ENCODE measurements at places on chromosomes 13 and 19.
A peak's percentile ranks its signal among the peaks of the same experiment; 100 is the strongest.

GRCh38 chr13:34369931-34370330 is 552.0 kb downstream of the RFC3 start:
- no peak for DNase-seq

GRCh38 chr19:6766357-6767080 is 716 bp downstream of the SH2D3A start:
- no peak for DNase-seq

DNA sequence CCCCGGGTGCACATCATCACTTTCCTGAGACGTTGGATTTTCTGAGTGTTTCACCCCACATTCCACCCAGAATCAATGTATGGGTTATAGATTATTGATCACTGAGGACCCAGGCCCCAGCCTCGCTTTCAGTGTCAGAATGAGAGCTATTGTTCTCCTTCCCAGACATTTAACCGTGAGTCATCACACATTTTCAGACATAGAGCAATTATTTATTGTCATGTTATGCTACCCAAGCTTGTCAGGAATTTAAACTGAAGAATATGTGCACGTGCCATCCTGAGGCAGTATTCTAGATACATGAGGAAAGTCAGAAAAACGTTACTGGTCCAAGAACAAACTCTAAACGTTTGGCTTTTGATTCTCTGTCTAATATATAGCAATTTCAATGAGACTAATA is 276.6 kb upstream of the ZNF507 start:
- DNase-seq = no peak

GRCh38 chr13:113495494-113496210 is 5.1 kb upstream of the DCUN1D2 start:
- DNase-seq = no peak

DNA sequence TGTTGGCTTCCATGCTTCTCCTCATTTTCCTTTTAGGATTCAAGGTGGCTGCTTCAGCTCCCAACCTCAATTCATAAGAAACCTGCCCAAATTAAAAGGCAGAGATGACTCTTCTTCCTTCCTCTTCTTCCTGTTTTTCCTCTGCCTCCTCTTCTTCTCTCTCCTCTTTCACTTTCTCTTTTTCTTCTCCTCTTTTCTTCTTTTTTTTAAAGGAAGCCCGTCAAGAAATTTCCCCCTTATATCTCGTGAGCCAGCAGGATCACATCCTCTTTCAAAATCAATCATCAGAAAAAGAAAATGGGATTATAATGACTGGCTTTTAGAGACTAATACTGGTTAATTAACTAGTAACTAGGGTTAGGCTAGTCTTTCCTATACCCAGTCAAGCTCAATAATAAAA is 220.3 kb downstream of the NBEA start:
- no peak for DNase-seq

DNA sequence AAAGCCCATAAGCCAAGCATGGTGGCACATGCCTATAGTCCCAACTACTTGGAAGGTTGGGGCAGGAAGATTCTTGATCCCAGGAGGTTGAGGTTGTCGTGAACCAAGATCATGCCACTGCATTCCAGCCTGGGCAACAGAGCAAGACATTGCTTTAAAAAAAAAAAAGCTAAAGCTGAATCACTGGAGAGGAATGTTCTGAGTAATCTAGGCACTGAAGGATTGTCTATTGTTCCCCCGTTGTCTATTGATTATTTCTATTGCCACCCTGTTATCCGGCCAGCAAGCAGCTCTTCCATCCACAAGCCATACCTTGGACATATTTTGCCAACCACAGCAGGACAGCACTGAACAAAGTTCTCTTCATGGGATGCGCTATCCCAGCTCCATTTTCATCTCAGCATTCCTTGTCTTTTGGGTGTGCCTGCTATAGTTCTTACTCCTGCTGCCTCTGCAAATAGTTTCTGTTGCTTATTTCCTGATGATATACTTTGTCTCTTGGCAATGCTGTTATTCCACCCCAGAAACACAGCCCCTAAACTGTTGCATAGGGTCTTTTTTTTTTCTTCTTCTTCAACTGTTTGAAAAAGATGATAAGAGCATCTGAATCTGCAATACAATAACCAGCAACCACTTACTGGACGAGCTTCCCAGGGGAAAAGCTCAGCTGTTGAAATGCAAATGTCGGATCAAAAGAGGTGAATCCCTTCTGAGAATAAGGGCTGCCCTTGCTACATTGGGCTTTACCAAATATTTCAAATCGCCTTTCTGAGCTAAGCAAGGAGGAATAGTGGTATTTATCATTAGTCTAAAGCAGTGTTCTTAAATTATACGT is 22.2 kb upstream of the SIAH3 start:
- DNase-seq = no peak

GRCh38 chr13:105847527-105848291 is 687.8 kb downstream of the EFNB2 start:
- DNase-seq = no peak

DNA sequence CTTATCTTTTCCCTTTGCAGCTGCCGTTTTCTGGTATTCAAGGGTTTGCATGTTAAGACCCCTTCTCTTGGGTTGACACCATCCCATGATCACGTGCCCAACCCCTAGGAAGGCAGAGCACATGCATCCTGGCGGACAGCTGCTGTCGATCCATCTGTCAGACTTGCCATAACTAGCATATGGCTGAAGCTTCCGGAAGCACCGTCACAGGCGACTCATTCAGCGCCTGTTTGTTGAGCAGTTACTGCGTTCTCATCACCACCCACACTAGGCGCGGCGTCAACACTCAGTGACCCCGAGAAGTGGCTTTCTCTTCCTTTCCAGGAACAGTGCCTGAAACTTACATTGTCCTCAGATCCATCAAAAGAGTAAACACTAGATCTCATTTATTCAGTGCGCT is 93.6 kb downstream of the SOX1 start:
- no peak for DNase-seq

DNA sequence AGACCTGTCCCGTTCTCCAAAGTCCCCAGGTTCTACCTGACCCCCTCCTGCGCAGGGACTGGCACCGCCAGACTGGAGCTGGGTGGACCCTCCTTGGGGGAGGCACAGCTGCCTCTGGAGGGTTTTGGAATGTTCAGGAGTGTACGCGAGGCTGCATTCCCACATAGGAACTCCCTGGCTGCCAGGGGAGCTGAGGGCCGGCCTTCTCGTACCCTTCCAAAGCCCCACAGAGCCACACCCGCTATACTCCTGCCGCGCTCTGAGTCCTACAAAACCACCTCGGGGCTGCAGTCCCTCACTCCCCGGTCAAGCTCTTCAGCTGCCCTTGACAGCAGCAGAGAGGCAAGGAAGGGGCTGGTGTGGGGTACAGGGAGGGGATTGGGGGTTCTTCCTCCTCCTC is 484 bp upstream of the MUC16 start:
- DNase-seq = no peak

- DNase-seq = no peak
These were observed 12.1 kb downstream of the PIN1 start for GRCh38 chr19:9847087-9847671.

DNA sequence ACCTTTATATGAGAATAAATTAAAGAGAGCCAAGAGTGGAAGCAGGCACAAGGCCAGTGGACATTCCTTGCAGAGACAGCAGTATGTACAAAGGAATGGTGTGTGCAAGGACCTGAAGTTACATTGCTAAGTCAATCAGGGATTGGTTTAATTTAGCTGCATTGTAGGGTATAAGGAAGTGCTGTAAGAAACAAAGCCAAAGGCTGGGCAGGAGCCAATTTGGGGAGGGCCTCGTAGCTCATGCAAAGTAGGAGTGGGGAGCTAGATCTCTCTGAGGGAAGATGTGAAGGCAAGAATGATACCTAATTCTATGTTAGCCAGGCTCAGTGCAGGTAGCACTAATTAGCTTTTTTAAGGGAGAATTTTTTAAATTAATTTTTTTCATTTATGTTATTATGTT is 76.7 kb downstream of the SLAIN1 start:
- no peak for DNase-seq

DNA sequence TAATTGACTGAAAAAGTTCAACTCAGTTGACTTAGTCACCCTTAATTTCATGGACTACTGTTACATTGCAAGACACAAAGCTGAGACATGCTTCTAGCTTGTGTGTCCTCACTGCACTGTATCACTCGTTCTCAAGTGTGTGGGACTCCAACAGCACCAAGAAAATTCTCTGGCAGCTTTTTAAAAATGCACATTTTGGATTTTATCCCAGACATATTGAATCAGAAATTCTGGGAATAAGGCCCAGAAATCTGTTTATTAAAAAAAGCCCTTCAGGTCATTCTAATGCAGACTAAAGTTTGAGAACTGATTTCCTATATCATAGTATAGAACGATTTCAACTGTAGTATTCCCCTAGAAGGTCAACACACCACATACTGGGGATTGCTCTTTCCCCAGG is 1485.3 kb downstream of the PCDH9 start:
- DNase-seq = no peak

DNA sequence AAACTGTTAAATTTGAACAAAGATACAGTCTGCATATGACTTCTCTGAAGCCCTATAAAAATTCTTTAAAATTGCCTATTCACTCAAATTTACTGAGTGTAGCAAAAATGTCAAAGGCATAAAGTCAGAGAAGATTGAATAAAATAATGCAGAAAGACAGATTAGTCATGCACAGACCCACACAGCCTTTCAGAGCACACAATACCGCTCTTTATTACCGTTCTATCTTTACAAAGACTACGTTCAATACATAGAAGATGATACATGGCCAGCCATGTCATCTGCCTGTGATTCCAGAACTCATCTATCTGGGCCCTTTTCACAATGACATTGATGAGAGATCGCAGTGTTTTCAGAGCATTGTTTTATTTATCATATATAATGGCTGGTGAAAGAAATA is 107.2 kb downstream of the URI1 start:
- DNase-seq = no peak

DNA sequence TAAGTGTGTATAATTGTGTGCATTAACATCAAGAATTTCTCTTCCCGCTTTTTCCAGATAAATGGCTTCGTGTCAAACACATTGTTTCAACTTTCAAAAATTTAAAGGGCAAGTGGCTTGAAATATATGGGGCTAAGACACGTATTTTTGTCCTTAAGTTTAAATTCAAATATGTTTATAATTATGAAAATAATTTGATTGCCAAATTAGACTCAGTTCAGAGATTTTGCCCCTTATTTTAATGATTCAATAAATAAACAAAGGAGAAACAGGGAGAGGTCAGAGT is 1159.2 kb upstream of the MIR17HG start:
- no peak for DNase-seq

DNA sequence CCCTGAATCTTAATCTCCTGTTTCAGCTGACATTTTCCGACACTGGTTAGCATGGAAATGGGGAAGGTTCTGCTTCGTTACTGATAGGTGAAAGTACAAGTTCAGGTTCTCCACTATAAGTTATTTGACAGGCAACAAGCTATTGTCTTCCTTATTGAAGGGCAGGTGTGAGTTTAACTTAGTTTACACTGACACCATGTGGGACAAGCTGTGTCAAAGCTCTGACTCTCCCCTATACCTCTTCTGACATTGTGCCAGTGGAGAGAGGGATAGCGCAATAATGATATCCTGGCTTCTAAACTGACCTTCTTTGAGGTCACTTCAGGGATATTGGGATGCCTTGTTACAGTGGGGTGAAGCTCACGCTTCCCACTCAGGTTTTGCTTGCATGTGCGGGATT is 587.0 kb upstream of the SLITRK5 start:
- DNase-seq = no peak

DNA sequence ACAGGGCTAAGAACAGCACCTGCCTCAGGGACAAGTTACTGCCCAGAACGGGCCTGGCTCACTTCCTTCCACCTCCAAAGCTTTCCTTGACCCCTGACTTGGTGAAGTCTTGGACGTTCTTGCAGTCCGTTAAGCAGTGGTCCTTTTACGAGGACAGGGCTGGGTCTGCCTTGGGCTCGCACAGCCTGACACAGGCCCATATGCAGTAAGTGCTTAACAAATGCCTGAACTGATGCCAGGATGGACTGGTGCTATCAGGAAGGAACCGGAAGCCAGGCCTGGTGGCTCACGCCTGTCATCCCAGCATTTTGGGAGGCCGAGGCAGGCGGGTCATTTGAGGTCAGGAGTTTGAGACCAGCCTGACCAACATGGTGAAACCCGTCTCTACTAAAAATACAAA is 1.8 kb upstream of the PLK5 start:
- DNase-seq = no peak

DNA sequence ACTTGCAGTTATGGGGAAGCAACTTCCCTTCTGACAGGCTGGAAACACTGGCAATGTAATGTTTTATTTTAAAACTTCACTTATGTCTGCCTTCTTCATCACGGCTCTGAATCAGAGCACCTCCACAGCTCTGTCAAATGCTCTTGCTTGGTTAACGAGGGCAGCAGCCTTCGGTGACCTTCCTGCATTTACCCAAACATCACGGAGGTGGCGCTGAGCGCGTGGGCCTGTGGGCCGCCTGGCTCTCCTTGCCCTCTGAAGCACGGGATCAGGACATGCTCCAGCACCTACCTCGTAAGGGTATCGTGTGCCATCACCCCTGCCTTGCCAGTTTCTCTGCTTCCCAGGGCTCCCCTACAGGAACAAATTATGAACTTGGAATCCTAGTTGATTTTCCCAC is 310.0 kb downstream of the TEX29 start:
- no peak for DNase-seq

- no peak for DNase-seq
These were observed 12.6 kb upstream of the F7 start for GRCh38 chr13:113092776-113093579.

- no peak for DNase-seq
These were observed 30.8 kb upstream of the USE1 start for GRCh38 chr19:17184371-17184841.

GRCh38 chr13:107211073-107211472 is 643.1 kb upstream of the ARGLU1 start:
- DNase-seq = peak; percentile 4

DNA sequence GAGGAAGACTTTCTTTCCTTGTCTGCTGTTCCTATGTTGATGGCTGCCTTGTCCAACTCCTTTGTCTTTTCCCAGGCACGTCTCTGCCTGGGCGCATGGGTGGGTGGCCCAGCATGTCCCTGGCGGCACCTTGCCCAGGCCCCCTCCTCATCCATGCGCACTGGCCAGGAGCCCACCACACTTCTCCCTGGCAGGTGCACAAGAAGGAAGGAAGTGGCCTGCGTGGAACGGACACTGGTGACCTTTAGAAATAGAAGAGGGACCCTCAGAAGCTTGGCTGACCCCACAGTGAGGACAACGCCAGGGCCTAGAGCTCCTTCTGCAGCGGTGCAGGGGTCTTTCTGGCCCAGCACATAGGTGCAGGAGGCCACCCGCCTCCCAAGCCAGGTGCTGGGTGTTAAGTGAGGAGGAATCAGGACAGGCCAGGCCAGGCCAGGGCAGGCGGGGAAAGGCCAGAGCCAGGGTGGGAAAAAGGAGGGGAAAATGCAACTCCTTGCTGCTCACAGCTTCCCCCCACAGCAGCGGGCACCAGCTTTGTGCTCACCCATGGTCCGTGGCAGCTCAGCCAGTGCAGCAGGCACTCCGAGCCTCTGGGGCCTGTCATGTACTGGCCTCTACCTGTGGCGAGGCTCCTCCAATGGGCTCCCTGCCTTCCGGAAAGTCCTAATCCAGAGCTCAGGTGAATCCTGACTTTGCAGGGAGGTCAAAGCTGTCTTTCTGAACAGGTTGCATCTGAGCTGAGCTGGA is 104.0 kb downstream of the SOX1 start:
- no peak for DNase-seq

- DNase-seq = peak; percentile 71
These were observed at the start of gene GEMIN7 for GRCh38 chr19:45079063-45079910. GEMIN7 (plus strand) TSS chr19:45079260; CDS start chr19:45090115, 10,855 bp downstream.
